GM23248 (cell line): ENCODE measurements at places on chromosomes 16 and 17.

DNA sequence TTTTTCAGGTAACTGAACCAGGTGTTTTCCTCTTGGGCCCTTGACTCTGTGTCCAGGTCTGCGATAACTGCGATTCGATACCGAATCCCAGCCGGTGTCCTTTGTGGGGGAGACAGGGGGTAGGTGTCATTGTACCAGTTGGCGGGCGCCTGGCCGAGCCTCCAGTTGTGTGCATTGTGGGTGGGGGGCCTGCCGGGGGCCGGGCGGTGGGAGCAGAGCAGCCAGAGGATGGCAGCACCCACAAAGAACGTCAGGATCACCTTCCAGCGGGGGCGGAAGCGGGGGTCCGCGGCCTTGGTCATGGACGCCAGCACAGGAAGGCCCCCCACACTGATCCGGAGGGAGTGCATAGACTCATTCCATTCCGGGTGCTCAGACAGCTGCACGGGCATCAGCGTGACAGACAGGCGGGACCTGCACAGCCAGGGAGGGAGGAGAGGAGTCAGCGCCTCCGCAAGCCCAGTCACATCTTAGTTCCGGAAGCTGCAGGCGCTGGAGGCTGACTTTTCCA, 12.3 kb downstream of the CANT1 start:
- DNase-seq = no peak

DNA sequence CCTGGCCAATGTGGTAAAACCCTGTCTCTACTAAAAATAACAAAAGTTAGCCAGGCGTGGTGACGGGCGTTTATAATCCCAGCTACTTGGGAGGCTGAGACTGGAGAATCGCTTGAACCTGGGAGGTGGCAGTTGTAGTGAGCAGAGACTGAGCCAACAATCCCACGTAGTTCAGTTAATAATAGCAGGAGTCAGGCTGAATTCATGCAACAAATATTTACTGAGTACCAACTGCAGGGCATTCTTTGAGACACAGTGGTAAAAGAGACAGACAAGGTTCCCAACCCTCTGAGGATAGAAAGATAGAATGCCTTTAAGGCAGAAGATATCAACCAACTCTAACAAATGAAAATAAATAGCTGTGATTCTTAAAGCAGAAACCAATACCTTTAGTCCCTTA, 39.1 kb downstream of the SPOP start:
- DNase-seq = no peak

DNA sequence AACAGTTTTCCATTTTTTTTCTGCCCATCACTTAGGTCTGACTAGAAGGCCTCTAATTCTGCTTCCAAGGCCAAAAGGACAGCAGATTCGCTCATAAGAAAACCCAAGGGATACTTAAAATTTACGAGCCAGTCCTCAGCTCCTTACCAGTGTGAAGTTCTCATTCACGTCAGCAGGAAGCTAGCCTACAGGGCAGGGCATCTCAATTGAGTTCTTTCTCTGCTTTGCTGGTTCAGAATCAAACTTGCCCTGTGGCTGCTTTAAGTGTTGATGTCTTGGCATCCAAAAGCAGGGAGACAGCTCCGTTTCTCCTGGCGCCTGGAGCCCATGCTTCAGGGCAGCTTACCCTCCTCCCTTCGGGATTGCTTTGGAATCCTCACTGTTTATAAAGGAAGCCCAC, 136.0 kb downstream of the ANKFN1 start:
- peak; percentile 22 for DNase-seq

DNA sequence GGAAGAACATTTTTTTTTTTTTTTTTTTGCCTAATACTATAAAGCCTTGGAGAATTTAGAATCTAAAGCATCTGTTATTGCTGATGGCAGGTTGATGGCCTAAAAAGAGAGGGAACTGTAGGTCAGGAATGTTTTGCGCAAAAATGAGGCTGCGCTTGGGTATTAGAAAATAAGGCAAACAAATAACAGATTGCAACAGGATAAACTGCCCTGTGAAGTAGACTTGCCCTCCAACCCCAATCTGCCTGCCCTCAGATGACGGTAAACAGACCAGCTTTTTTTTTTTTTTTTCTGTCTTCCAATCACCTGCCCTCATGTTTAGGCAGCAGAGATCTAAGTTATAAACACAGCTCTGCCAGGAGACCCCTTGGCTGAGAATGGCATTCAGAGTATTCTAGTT, 3.8 kb upstream of the DHX8 start:
- DNase-seq = no peak

- peak; percentile 98 for DNase-seq
Observed at GRCh38 chr17:82396601-82397435, 21.3 kb upstream of the HEXD start.

DNA sequence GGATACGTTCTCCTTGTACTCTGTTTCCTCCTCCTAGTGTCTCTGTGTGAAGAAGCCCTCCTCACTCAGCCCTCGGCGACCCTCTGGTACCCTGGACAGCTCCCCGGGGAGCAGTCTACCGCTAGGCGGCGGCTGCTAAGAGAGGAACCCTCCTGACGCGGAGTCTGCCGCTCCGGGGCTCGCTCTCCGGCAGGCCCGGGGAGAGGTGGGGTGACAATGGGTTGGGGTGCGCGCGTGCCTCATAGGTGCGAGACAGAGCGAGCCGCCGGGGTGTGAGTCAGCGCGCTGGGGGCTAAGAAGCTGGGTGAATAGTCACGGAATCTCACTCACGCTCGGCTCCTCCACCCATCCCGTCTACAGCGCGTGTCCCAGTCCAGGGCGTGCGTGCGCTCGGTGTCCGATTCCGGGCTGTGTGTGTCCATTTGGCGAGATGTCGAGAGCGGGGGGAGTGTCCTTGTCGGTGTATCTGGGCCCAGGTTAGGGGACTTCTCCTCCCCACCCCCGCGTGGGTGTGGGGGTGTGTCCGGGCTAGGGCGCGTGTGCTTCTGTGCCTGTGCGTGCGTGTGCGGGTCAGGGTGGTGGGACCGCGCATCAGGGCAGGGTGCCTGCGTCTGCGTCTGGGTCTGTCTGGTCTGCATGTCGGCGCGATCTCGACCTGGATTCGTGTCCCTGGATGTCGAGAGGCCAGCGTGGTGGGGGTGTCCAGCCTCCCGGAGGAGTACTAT, 577 bp upstream of the HS3ST2 start:
- peak; percentile 71 for DNase-seq

DNA sequence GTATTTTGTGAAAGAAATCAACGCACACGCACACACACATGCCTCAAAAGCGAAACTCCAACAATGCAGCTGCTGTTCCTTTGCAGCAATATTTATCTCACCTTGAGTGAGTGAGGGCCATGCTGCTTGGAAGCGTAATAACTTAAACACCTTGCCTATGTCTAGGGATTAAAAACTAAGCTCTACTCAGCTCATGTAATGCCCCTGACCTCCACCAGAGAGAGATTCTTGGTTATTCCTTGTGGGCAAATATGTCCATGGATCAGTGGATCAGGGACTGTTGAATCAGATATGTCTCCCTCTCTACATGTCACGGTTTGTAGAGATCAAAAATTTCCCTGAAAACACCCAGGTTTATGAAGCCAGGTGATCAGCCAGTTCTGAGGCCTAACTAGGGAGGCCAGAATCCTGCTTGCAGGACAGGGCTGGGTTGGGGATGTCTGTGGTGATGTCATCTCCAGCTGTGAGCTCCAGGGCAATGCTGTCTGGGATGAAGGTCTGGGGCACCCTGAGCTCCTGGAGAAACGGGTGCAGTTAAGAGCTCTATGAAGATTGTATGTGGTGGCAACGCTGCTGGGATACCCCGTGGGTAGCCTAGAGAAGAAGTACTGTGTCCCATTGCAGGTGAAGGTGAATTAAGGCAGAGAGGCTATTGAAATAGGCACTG, 149.4 kb downstream of the KCNJ12 start:
- no peak for DNase-seq

DNA sequence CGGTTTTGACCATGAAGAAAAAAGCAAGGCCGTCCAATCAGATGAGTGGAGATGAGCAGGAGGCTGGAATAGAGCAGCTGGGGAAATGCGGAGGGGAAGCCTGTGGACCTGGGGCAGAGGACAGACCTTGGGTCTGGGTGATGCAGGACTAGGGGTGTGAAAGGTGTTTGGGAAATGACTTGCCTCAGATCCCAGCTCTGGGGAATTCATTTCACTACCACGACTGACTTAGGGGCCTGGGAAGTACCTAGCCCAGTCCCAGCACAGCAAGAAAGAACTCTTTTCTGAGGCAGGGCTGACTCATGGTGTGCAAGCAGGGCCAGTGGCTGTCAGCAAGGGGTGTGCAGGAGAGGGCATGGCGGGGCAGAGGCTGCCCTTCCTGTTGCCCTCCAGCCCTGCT, 14.8 kb downstream of the DNAI2 start:
- DNase-seq = peak; percentile 16

DNA sequence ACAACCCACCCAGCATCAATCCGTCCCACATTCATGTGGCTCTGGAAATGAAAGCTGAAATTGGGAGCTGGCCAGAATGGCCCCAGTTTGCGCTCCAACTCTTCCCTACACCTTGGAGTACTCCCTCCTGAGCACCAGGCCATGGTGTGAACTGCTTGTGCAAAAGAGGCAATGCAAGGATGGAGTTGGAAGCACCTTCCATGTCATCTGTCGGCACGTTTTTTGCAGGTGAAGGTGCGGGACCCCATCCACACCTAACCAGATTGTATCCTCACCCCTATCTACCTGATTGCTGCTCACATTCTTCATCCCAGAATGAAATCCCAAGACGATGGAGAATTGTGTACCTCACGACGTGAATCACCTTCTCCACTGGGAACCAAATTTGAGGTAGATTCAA, 136.6 kb upstream of the WSB1 start:
- DNase-seq = no peak

DNA sequence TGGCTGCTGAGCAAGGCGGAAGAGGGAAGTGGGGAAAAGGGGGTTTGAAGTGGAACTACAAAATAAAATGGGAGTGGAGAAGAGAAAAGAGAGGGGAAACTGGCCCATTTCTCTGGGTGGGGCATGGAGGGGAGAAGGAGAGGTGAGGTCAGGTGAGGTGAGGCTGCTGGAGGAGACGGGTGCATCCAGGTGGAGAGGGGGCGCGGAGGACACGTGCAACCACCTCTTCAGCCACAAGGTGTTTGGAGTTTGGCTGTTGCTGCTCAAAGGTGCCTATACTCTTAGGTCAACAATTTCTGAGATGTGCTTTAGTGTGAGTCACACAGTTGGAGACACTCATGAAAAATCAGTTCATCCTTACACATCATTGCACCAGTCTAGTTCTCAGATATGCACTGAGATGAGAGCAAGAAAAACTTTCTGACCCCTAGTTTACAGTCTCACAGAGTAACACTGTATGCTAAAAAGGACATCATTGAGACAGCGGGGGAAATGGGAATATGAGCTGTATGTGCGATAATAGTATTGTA, 4.8 kb downstream of the SLC6A4 start:
- DNase-seq = peak; percentile 54

GRCh38 chr17:41511116-41511515, 5.7 kb upstream of the KRT13 start:
- DNase-seq = no peak

DNA sequence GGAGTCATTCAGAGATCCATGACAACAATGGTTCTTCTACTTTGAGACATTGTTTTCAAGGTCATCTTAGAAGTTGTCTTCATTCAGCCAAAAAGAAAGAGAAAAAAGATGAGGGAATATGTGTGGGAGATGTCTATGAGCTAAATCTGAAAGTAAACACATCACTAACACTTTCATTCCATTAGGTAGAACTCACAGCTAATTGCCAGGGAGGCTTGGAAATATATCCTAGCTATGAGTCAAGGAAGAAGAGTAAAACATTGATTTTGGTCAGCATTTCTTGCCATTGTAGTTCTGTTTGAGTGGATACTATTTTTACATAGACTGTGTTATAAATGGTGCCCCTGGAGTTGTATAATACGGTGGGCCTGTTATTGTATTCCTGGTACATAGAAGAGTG, 316.4 kb upstream of the MYOCD start:
- DNase-seq = no peak

DNA sequence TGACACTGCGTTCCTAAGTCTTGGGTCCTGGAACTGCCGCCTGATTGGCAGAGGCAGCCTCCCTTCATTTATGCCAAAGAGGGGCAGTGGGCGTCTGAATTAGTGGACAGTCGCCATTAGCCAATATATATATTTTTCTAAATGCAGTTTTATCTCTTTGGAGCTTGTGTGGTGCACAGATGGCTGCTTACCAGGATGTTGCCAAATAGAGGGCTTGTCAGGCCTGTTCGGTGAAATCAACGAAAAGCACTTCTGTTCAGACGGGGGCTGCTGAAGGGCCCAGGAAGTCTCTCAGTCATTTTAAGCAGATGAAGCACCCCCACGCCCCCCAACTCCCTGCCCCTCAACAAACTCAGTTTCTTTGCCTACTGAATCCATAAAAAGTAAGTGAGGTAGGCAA, 66.0 kb downstream of the RAP1GAP2 start:
- DNase-seq = no peak

GRCh38 chr17:19415311-19415710, 4.3 kb downstream of the RNF112 start:
- no peak for DNase-seq

DNA sequence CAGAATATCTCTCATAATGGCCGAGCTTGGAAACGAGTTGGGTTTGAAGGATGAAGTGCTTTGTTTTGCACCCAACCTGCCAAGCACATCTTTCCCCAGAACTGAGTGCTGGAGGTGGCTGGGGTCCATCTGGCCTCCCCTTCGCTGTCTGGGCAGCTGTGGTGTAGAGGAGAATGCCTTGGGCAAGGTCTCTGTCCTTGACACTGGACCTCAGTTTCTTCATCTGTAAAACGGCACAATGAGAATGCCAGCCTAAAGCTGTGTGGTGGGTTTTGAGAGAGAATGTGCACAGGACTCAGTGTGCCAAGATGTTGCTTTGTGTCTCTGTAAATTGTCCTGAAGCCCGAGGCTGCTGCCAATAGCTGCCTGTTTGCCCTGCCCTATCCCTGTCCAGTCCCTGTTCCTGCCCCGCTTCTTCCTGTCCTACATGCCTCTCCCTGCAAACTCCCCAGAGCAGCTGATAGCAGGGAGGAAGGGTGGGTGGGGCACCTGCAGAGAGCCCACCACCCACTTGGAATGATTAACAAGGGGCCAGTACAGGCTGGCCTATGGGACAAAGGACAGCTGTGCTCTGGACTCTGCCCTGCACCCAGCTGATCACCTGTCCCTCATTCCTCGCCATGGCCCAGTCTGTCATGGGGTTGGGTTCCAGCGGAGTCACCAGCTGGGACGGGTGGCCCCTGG, 15.3 kb downstream of the LASP1 start:
- DNase-seq = peak; percentile 3

DNA sequence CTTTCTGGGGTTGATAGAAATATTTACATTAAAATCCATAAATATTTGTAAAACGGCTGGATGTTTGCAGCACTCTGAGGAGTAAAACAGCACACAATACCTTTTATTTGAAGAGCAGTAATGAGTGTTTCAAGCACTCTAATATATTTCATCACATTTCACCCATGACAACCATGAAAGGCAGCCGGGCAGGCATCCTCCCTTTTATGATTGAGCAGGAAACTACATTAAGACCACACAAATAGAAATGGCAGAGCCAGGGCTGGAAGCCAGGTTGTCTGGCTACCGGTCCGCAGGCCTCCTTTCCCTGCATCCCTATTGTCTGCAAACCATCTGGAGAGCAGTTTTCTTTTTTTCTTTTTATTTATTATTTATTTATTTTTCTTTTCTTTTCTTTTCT, 23.1 kb upstream of the GPRC5C start:
- DNase-seq = no peak

- peak; percentile 17 for DNase-seq
Observed at GRCh38 chr17:15048381-15048780, 216.7 kb downstream of the PMP22 start.
